ENCODE measurements at places on chromosomes 12 and 14.
A peak's percentile ranks its signal among the peaks of the same experiment; 100 is the strongest.

- DNase-seq: no peak
Measured at GRCh38 chr12:115208098-115208497, 524.1 kb upstream of the TBX3 start.

GRCh38 chr14:91398707-91399106 is 18.9 kb downstream of the CCDC88C start:
- peak; percentile 53 for DNase-seq

DNA sequence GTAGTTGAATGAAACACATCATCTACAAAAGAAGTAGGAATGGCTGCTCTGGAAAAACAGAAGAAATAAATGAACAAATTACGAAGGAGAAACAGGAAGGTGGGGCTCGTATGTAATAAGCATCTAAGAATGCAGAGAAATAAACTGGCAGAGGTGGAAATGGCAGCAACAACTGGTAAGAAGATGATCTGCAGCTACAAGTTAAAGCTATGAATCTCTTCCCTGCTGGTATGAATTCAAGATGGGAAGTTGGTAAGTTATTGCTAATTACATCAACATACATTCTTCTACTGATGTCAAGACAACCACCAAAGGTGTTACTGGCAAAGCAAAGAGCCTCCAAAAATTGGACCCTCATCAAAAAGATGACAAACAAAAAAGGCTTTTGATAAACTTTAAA is 59.8 kb downstream of the HECTD4 start:
- DNase-seq: no peak

DNA sequence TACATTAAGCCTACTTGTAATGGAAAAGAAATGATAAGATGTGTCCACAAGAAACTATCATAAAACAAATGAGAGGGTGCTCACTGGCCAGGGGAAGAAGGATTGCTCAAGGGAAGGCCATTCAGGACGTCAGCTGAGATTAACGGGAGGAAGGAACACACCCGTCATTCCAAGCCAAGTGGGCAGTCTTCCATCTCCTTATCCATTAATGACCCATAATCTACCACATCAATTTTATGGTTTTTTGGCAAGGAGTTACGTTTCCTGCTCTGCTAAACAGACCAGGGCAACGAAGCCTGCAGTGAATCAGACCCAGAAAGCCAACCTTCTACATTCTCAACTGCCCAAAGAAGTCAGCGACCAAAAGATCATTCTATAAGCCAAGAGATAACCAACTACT is 25.1 kb downstream of the PRKAB1 start:
- peak; percentile 42 for DNase-seq

- DNase-seq: no peak
Measured at GRCh38 chr12:73863546-73863945, 674.1 kb upstream of the ATXN7L3B start.

- DNase-seq: no peak
Measured at GRCh38 chr12:92486443-92487137, 216.2 kb upstream of the PLEKHG7 start.

- no peak for DNase-seq
Measured at GRCh38 chr14:103504991-103505565, 17.6 kb downstream of the CKB start.

DNA sequence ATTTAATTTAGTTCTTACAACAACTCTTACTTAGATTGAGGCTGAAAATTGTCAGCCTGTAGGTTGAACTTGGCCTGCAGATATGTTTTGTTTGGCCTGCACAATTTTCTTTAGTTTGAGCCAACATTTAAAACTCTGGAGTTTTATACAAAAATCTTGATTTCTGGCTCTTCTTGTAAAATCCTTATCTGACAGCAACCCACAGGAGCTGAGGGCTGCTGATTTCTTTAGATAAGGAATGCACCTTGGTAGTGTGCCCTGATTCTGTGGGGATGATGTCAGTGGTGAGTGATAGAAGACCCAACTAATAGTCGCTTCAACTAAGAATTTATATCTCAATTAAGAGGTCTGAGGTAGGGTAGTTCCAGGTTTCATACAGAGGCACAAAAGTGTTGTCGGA is 49.5 kb downstream of the SOCS2 start:
- DNase-seq: no peak

DNA sequence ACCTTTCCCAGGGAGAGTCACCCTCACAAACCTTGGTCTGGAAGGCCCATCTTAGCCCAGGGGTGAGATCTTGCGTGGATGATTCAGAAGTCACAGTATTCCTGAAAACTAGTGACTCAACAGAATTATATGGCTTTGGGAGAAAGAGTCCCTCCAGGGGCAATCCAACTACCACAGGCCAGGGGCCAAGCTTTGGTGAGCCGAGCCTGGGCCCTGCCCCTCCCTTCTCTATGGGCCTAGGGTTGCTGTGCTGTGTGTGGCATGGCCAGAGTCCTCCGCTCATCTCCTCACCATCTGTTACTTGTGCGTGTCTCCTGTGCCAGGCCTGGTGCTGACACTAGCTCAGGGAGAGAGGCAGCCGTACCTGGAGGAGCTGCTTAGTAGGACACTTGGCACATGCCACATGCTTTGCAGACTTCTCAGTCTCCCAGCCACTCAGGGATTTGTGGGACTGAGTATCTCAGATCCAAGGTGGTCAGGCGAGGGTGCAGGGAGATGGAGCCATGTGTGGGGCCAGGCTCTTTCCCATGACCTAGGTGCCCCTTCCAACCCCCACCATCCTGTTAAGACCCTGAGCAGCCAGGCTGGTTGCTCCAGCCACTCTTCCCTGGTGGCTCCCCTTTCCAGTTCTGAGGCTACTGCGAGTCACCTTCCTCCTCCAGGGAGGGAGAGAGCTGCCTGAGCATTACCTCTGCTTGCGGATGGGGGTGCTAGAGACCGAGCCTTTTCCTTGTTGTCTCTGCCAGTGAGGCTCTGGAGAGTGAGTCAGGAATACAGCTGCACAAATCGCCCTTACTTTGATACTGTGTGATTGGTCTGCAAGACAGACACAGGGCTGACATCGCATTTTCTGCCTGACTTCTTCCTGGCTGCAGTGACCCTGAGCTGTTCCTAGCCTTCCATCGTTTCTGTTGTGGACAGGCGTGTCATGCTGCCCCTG is 94.1 kb downstream of the SLC25A47 start:
- DNase-seq: peak; percentile 81

DNA sequence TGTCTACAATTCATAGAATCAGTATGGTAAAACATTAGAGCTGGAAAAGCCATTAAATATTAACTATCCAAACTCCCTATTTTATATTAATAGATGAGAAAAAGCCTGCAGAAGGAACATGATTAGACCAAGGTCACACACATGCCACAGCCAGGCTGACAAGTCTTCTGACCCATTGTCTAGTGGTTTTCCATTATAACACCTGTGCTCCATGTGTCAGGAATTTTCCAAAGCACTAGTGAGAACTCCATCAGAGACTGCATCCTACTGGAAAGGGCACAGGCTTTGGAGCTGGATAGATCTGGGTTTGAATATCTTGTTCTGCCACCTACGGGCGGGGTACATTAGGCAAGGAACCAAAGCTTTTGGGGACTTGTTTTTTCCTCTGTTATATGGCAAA is 325.5 kb downstream of the RAD51B start:
- DNase-seq: no peak

GRCh38 chr12:29907461-29907860 is 123.7 kb upstream of the TMTC1 start:
- no peak for DNase-seq

- peak; percentile 91 for DNase-seq
Measured at GRCh38 chr12:30989754-30990153, 63.2 kb downstream of the TSPAN11 start.

- DNase-seq: no peak
Measured at GRCh38 chr12:77947330-77947729, 116.6 kb downstream of the NAV3 start.

GRCh38 chr14:104424406-104425072 is 155.0 kb upstream of the C14orf180 start:
- DNase-seq: peak; percentile 99

DNA sequence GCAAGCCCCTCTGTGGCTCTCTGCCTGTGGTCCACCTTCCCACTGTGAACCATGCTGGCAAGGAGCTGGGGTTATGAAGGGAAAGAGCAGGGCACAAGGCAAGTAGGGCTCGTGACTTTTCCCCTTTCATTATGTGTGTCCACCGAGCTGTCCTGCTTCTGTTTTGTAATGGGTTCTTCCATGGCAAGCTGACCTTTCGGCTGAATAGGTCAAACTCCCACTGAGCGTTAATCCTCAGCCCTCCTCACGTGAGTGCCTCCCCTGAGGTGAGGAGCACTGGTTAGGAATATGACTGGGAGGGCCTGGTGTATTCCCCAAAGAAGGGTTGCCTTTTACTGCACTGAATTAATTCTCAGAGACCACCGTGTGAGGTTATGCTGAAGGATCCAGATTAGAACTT is 424.3 kb downstream of the NPAS3 start:
- DNase-seq: no peak

- DNase-seq: no peak
Measured at GRCh38 chr12:67649261-67649569, 670 bp downstream of the DYRK2 start.

DNA sequence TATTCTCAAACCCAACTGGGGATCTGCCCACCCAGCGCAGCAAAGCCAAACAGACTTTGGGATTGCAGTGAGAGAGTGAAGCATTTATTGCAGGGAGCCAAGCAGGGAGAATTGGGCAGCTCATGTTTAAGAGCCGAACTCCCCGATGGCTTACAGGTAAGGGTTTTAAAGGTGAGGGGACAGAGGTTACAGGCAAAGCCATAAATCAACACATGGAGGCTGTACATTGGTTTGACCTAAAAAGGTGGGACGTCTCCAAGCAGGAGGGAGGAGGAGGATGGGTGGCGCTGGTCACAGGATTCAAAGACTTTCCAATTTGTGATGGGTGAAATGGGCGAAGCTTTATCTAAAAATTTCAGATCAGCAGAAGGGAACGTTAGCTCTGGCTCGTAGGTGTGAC is 18.2 kb downstream of the OAS2 start:
- DNase-seq: no peak

GRCh38 chr14:100540141-100540925 is 46.9 kb downstream of the BEGAIN start:
- DNase-seq: no peak

DNA sequence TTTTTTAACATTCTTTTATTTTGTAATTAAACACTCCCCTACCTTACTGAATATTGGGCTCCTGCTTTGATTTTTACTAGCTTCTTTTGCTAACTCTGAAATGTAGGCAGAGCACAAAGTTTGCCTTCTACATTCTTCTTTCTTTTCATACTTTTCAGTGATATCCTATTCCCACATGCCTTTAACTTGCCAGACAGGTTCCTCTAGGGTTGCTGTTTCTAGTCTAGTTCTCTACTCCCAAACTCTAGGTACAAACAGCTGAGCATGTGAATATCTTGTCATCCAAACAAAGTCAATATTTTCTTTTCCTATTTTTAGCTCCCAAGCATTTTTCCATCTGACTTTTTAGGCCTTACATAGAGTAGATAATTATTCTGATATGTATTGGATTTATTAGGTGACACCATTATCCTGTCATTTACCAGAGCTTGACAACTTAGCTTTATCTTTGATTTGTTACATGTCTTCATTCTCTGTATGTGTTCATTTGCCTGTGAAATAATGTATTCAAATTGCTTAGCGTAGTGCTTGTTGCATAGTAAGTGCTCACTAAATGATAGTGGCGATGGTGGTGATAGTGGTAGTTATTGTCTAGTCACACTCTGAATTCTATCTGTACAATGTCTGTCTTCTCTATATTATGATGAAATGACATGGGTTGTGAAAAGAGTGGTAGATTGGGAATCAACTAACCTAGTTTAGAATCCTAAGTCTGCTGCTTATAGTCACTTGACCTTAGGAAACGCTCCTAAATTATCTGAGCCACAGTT is 73.6 kb upstream of the DNM1L start:
- no peak for DNase-seq

GRCh38 chr12:19203013-19203412 is 73.5 kb downstream of the PLEKHA5 start:
- no peak for DNase-seq

GRCh38 chr12:68291396-68292036 is 38.1 kb upstream of the IL22 start:
- no peak for DNase-seq

- DNase-seq: no peak
Measured at GRCh38 chr14:77128414-77128891, 13.1 kb downstream of the ZDHHC22 start.

GRCh38 chr14:26370115-26370514 is 227.7 kb downstream of the NOVA1 start:
- DNase-seq: no peak

- DNase-seq: no peak
Measured at GRCh38 chr12:50102646-50103309, 1.0 kb upstream of the GPD1 start.

- peak; percentile 23 for DNase-seq
Measured at GRCh38 chr12:16348435-16349130, 1.1 kb downstream of the MGST1 start.

GRCh38 chr12:110696283-110696682 is 7.4 kb upstream of the HVCN1 start:
- no peak for DNase-seq

DNA sequence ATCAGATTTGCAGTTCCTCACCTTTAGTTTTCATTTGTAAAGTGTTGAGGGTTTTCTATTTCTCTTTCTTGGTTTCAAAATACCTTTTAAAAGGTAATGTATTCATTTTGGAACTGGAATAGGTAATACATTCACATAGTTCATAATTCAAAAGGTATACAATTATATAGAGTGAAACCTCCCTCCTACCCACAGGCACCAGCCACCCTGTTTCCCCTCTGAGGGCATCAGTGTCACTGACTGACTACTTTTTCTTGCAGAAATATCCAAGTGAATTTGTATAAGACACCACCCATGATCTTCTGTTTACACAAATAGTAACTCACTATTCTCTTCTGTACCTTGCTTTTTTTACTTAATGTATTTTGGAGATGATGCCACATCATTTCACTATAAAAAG is 139.6 kb upstream of the EGLN3 start:
- no peak for DNase-seq

Data from NCI-H524 (cell line).